Central memory CD4-positive, alpha-beta T cell (primary cell): ENCODE measurements at places on chromosomes 1 and 21.

GRCh38 chr1:100485855-100486258 is 52.1 kb upstream of the GPR88 start:
- DNase-seq: no peak

DNA sequence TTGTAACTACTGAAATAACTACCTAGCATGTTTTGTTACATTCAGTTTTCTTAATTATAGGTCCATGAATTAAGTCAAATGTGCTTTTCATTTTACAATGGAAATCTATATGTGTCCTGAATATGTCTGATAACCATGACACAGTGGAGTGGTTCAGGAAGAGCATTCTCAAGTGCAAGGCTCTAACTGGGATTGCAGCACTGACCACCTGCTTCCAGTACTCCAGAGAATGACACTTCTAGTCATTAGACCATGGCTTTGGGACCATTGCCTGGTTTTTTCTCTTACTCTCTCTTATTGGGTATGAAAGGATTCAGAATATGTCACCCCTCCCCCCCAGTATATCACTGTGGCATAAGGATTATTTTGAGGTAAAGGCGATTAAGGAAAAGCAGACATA is 204.9 kb upstream of the CACYBP start:
- DNase-seq: no peak

DNA sequence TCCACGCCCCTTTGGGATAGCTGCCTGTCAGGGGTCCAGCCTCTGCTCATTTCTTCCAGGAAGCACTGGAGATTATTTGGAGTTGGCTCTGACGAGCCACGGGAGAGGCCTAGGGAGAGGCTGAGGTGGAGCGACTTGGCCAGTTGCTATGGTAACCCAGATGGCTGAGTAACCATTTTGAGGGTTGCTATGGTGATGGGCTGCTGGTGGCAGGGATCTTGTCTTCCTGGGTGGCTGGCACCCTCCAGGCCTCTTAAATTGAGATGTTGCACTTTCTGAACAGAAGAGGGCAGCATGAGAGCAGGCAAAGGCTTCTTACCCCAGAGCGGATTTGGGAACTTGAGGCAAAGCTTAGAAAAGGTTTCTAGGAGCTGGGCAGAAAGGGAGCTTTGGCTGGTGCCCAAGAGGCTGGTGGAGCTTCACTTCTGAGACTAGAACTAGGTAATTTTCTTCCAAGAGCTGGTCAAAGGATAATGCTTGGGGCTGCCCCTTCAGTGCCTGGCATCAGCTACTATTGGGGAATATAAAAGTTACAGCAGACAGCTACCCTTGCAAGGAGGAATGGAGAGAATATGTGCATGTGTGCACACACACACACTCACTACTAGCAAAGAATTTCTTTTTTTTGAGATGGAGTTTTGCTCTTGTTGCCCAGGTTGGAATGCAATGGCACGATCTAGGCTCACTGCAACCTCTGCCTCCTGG is 72.5 kb downstream of the NDUFS5 start:
- peak; percentile 74 for DNase-seq

DNA sequence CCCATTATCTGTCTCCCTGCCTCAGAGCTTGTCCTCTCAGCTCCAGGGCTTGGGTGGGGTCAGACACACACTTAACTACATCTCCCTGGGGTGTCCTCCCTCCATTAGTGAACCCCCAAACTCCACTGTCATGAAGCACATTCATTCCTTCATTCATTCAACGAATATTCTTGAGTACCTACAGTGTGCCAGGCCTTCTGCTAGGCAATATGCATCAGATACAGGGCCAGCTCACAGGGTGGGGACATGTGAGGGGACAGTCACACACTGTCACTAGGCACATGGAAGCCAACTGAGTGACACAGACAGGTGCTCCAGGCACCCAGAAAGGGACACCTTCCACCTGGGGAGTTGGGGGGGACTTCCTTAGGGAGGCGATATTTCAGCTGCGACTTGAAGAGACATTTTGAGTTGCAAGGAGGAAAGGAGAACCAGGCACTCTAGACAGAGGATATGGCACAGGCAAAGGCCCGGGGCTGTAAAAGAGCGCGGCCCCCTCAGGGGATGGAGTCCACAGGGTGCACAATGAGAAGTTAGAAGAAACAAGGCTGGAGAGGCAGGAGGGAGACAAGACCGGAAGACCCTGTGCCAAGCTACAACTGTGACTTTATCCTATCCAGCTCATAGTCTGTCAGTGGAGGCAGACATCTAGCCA is 8.7 kb upstream of the S100A8 start:
- no peak for DNase-seq

GRCh38 chr1:103160281-103160680 is 52.0 kb upstream of the COL11A1 start:
- no peak for DNase-seq

DNA sequence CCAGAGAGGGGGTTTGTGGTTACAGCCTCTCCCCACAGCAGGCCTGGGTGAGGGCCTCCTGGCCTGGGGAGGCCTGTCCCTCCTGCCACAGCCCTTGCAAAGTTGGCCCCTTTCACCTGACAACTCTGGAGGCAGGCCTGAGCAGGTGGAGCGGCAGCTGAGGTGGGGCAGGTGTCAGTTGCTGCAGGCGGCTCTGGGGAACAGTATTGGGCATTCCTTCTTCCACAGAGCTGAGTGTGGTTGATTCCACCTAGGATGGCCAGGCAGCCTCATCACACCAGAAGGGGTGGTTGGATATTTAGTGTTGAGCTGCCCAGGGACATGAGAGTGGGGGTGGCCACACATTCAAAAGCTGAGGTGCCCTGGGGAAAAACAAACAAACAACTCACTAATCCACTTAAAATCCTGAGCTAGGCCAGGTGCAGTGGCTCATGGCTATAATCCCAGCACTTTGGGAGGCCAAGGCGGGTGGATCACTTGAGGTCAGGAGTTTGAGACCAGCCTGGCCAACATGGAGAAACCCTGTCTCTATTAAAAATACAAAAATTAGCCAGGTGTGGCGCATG is 31.1 kb downstream of the PIGP start:
- no peak for DNase-seq

DNA sequence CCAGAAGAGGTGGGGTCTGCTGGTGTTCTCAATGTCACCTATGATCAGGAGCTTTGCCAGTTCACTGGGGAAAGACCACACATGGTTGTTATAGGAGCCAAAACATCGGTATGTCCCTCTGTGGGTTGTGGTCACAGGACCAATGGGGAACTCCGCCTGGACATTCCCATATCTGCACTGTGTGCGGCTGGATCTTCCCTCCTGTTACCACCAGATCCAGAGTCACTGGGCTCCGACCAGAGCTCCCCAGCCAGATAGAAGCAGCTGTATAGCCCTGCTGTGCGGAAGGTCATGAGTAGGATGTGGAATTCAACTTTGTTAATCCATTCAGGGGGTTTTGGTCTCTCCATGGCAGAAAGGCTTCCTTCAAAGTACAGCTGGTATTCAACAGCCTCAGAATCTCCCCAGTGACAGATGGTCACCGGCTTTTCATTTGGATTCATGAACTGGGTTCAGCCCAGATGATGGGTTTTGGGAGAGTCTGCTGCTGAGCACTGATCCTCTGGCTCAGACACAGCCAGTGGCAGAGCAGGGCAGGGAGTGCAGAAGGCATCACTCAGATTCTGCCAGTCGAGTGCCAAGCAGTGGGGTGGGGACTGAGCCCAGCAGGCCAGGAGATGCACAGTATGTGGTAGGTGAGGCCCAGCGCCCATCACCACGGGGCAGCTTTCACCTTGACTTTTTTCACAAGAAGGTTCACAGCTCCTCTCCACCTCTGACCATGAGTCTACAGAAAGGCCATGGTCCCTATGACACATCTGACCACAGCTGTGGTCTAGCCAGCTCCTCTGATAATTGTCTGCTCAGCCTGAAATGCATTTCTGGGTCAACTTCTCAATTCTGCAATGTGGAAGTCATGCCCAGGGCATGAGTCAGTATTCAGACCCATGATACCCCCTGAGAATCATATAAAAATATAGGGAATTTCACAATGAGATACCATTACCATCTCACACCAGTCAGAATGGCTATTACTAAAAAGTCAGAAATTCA is 2.9 kb upstream of the SHCBP1L start:
- no peak for DNase-seq

DNA sequence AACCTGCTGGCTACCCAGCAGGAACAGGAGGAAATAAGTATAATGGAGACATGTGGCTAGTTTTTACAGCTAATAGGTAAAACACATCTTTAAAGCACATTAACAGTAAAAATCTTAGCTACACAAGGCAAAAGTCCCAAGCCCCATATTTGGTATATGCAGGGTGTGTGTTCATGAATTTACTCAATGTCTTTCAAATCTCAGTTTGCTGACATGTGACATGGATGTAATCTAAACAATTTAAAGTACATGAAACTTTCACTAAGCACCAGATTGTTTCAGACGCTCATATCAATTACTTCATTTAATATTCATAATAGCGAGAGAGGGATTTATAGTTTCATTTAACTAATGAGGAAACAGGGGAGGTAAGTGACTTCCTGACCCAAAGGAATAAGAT is 3.9 kb downstream of the TACSTD2 start:
- DNase-seq: no peak

GRCh38 chr1:213176341-213176740 is 125.3 kb downstream of the RPS6KC1 start:
- no peak for DNase-seq

DNA sequence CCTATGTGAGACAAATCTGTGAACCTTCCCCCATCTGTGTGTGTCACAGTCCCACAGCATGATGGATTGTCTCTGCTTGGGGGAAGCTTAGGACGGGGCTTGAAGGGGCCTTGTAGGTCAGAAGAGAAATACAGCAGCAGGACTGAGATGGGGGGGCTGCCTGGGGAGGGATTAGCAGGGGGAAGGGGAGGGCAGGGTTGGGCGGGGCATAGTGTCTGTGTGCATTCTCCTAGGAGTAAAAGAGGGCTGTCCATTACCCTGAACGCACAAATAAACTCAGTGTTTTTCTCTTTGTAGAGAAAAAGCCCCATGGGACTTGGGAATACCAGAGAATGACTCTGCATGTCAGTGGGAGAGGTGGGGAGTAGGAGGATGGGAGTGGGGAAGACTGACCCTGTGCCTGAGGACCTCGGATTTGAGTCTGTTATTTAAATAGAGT is 16.4 kb downstream of the RNF220 start:
- DNase-seq: no peak

GRCh38 chr1:16176653-16177052 is 20.8 kb upstream of the EPHA2 start:
- no peak for DNase-seq

DNA sequence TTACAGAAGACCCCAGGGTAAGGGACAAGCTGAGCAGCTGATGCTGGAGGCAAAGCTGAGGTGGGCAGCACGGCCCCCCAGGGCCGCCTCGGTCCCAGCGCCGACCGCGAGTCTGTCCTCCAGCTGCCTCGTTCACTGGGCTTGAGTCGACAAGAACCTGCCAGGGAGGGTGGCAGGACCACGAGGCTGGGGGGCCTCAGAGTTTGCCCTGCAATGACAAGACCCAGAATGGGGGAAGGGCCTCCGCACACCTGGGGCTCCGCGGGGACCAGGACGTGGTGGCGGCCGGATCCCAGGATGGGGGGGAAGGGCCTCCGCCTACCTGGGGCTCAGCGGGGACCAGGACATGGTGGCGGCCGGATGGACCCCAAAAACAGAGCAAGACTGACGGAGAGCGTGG is 53.9 kb upstream of the COL18A1 start:
- DNase-seq: no peak

- DNase-seq: no peak
Measured at GRCh38 chr1:8408151-8408839, 90.4 kb downstream of the SLC45A1 start.

DNA sequence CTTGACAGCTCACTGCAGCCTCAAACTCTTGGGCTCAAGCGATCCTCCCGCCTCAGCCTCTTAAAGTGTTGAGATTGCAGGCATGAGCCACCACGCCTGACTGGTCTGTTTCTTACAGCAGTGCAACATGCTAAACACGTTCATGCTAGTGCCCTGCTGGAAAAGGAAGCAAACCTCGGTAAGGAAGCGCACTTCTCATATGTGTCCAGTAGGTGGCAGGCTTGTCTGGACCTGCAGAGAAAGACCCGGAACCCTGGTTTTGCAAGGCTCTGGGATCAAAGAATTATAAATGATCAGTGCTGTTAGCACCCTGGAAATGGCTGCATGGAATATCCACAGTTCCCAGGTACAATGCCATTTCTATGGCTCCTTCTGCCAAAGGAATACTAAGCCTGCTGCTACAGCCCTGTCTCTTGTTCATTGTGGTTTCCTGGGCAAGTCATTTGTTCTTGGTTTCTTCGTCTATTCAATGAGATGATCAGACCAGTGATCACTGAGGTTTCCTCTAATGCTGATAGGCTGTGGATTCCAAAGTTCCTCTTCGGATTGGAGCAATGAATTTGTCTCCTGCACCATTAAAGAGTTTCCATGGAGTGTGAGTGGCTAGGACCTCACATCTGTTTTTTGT is 15.9 kb downstream of the RNU5D-1 start:
- DNase-seq: peak; percentile 65

DNA sequence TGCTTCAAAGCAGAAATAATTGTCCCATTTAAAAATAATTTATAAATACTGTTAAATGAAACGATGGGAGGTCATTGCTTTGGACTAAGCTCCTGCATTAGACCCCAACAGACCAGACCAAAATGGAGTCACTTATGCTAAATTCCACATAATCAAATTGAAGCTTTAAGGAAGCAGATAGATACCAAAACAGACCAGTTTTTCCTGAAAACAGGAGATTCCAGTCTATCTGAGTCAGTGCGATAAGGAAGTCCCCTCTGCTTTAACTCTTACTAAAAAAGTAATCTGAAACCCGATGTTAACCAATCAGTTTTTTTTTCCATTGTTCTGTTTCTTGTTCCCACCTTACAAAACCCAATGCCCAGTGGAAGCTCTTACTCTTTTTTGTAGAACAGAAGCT is 16.2 kb upstream of the DNASE2B start:
- no peak for DNase-seq

DNA sequence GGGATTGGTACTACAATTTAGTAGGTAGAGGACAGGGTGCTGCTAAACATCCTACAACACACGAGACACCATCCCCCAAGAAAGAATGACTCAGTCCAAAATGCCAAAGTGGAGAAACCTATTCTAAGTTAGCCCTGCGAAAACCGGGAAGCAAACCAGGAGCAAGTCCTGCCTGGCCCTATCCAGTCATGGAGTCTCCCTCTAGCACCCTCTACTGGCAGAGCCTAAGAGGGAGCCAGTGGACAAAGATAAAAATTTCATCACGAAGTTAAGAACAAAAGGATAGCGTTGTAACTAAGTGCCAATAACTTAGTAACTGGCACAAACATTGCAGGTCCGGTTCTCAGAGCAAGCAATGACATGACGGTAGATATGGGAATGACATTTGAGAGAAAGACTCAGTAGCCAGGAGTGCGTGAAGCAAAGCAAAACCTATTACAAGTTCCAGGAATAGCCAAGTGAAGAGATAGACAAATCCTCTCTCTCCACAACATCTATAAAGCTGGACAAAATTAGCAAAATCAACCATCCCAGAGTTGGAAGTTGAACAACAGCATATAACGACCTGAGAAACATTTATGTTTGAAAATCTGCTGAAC is 383.5 kb downstream of the OMA1 start:
- no peak for DNase-seq
